ENCODE measurements at places on chromosomes 5 and 9.

DNA sequence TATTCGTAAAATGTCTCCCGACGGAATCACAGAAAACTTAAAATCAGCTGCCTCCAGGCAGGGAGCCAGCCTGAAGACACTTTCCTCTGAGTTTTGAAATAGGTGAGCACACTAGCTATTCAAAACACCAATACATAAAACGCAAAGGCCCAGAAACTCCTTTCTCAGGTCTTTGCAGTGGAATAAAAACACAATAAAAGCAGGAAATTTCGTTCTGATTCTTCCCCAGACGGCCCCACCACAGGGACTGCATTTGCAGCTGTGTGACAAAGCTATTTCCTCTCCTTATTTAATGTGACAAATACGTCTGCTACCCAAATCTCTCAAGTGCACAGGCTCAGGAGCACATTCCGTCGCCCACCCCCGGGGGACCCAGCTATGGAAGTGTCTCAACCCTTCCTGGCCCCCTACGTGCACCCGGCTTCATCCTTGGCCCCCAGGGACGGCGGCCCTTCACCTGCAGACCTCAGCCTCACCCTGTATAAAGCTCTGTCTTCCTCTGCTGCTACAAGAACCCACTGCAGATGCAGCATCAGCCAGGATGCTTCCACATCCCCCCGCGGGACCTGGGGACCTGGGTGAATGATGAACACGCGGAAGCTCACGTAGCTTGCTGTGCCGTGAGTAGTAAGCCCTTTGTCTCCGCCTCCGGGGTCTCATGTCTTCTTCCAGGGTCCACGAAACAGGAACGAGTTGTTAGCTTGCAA is 24.9 kb downstream of the AHRR start:
- DNase-seq = no peak

GRCh38 chr5:128532127-128532526 is 5.9 kb downstream of the FBN2 start:
- no peak for DNase-seq

DNA sequence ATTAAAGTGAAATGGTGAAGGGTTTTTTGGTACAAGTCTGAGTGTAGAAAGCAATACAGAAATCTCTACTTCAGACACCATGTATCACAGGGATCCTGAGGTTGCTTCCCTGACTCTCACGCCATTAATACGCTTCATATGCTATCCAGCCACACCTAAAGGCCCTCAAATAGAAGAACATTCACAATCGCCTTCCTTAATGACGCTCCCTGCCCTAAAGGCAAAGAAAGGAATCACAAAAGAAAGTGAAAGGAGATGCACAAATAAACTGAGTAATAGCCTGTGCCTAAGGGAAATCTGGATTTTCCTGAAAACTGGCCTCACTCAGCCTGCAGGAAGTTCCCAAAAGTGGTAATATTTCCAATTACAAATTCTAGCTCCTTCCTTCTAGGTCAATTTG is 1002.7 kb upstream of the DMAC1 start:
- DNase-seq = no peak

DNA sequence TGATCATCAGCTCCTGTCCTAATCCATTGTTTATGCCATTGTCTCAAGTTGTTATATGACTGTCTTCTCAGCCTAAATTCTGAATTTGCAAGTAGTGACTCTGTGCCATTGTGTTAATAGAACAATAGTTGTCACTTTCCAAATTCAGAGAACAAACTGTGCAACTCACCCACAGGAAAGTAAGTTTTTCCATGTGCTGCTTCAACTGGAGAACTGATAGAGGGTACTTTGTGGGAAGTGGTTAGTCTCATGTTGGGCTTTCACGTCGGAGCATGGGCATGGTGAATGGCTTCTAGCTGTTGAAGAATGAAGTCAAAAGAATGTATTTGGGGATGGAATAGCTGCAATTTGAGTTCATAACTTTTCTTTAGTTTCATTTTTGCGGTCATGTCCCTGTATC is 146.0 kb downstream of the CD180 start:
- no peak for DNase-seq

GRCh38 chr9:2874001-2874750 is 30.3 kb upstream of the PUM3 start:
- DNase-seq = no peak

DNA sequence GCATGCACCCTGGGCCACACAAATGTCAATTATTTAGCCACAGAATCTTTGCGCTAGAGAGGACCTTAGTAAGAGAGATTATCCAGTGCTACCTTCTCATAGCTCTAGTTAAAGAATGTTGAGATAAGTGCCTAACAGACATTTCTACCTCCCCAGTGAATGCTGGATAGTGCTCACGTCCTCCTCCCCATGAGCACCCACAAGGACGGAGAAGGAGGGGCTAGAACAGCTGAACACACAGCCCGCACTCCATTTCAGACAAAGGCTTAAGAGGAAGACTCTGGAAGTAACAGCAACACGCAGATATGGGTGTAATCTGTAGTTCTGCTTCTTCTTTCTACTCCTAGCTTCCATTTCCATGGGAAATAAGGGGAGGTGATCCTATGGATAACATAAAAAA is 120.5 kb downstream of the FEM1C start:
- DNase-seq = no peak

DNA sequence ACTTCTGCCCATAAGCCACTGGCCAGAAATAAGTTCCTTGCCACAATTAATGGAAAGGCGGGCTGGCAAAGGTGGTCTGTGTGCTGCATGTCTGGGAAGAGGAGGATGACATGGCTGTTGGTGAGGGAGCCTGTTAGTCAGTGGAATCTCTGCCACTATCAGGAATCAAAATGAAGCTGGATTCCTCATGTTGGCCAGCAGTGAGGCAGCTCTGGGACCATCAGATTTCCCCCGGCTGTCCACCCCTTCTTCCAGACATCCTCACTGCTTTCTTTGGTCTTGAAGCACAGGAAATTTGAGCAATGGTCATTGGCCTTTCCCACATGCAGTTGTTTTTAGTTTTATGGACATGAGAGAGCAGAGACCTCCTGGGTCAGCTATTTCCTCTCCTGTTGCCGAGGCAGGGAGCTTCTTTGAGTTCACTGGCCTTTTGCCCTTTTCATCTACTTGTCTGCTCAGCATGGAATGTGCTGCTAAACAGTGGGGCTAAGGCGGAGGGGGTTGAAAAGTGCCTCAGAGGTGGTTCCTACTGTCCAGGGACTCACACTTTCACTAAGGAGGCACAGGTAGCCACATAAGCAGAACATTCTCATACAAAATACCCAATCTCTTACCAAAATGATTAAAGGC is 34.8 kb upstream of the NEURL1B start:
- DNase-seq = no peak

All from NCI-H524 (cell line).